ENCODE measurements at places on chromosomes 4 and X.

- no peak for DNase-seq
Measured at GRCh38 chr4:8005033-8005808, 65.6 kb upstream of the AFAP1 start.

GRCh38 chr4:94307231-94307871 is 35.3 kb downstream of the HPGDS start:
- no peak for DNase-seq

DNA sequence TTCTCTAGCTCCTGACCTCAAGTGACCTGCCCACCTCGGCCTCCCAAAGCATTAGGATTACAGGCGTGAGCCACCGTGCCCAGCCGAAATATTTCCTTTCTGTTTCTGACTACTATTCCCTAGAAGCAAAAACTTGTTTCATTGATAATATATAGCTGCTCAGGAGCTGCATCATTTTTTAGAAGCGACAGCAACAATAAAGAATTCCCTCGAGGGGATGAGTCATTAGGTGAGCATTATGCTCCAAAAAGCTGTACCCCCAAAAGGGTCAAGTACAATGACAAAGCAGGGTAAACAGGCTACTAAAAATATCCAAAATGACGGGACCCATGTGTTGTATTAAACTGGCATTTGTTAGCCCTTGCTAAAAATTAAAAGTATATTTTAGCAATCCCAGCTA is 67.0 kb downstream of the RBM47 start:
- DNase-seq, result no peak

DNA sequence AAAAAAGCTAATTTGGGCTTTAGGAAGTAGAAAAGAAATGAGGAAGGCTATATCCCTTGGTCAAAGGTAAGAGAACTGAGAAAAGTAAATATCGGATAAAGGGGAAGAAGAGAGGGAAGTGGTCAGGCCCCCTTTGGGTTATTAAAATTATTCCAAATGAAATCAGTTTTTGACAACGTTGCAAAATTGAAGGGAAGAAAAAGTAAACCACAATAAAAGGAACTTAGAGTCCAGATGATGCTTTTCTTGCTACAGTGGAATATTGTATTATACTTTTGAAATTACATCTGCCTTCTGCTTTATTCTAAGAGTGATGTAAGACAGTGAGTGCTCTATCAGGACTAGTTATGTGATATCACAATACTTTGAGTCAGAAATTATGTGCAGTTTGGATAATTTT is 59.4 kb upstream of the RBPJ start:
- DNase-seq, result no peak

GRCh38 chrX:3178329-3178728 is 137.1 kb downstream of the ARSF start:
- no peak for DNase-seq

DNA sequence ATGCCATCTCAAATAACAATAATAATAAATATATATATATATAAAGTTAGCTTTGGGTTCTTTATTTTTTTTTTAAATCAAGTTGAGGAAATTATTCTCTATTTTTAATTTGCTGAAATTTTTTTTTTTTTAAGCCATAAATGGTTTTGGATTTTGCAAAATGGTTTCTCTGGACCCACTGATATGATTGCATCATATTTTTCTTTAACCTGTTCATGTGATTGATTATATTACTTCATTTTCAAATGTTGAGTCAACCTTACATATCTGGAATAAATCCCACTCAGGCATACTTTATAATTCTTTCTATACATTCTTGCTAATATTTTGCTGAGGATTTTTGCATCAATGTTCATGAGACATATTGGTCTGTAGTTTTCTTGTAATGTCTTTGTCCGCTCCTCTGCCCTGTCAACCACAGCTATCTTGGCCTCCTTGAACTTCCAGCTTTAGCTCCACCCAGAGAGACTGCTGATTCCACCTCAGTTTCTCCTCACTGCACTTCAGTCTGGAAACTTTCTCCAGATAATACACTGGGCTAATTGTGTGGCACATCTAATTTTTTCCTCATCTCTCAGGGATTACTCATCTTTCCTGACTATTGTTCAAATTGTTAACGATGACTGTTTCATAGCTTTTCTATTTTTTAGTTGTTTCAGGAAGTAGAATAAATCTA is 160.9 kb upstream of the GIMD1 start:
- no peak for DNase-seq

- DNase-seq, result no peak
Measured at GRCh38 chr4:76706581-76706980, 191.4 kb downstream of the SOWAHB start.

Measured in NCI-H1092 (cell line).